Subcutaneous preadipocyte (primary cell): ENCODE measurements at places on chromosomes 13 and 19. TPM values are rescaled to one million over a fixed set of nuclear protein-coding genes. Genes with fewer than 3 reads are reported as not detected.

Gene NDFIP2
- 21.5 and 23.5 TPM in 2 replicates for total RNA-seq

Gene CNFN
- 0.37 TPM in 1 of 2 replicates, not detected in the other for total RNA-seq

Gene SYNGR4
- not detected in 2 replicates for total RNA-seq

Gene PDE4C
- 0.20 TPM in 1 of 2 replicates, not detected in the other for total RNA-seq

Gene CCNE1
- 4.8 and 4.9 TPM in 2 replicates for total RNA-seq

Gene RGCC
- 10.2 and 18.0 TPM in 2 replicates for total RNA-seq

Gene CEACAM5
- not detected in 2 replicates for total RNA-seq

Gene CAB39L
- 9.6 and 11.1 TPM in 2 replicates for total RNA-seq

Gene ZNF554
- 1.6 and 2.9 TPM in 2 replicates for total RNA-seq

Gene KLF1
- 0.37 TPM in 1 of 2 replicates, not detected in the other for total RNA-seq

Gene SERTM1
- not detected in 2 replicates for total RNA-seq

Gene IGFL1
- not detected in 2 replicates for total RNA-seq

Gene PRSS57
- not detected in 2 replicates for total RNA-seq

Gene FFAR1
- total RNA-seq: not detected in 2 replicates

Gene SYCN
- not detected in 2 replicates for total RNA-seq

Gene ANGPTL8
- total RNA-seq: not detected in 2 replicates

Gene IGLON5
- total RNA-seq: not detected in 2 replicates

Gene C19orf73
- total RNA-seq: 0.37 and 0.78 TPM in 2 replicates

Gene ATXN8OS
- total RNA-seq: not detected in 2 replicates

Gene WDR87
- total RNA-seq: not detected in 2 replicates

Gene TTYH1
- not detected in 2 replicates for total RNA-seq

Gene ZNF415
- 2.2 and 3.7 TPM in 2 replicates for total RNA-seq

Gene FCER2
- not detected in 2 replicates for total RNA-seq

Gene USE1
- total RNA-seq: 16.2 and 22.8 TPM in 2 replicates

Gene MYCBP2
- 73.5 and 87.4 TPM in 2 replicates for total RNA-seq

Gene TSSK6
- total RNA-seq: 2.2 and 2.7 TPM in 2 replicates

Gene HIPK4
- under 0.01 and 0.20 TPM in 2 replicates for total RNA-seq

Gene SLITRK6
- total RNA-seq: under 0.01 TPM in 1 of 2 replicates, not detected in the other

Gene PVR
- 23.5 and 44.6 TPM in 2 replicates for total RNA-seq

Gene CEACAM3
- total RNA-seq: not detected in 2 replicates

Gene KLK2
- total RNA-seq: 0.37 TPM in 1 of 2 replicates, not detected in the other

Gene CRTC1
- 2.6 and 2.9 TPM in 2 replicates for total RNA-seq

Gene ZNF43
- total RNA-seq: 8.1 and 9.6 TPM in 2 replicates

Gene HPN
- total RNA-seq: not detected in 2 replicates

Gene EFNA2
- not detected in 2 replicates for total RNA-seq

Gene ZNF491
- 0.20 and 1.1 TPM in 2 replicates for total RNA-seq

Gene KMT2B
- 7.3 and 7.8 TPM in 2 replicates for total RNA-seq

Gene CPB2
- not detected in 2 replicates for total RNA-seq

Gene CYP4F2
- not detected in 2 replicates for total RNA-seq

Gene RCBTB2
- total RNA-seq: 3.9 and 5.1 TPM in 2 replicates

Gene ALOX5AP
- not detected in 2 replicates for total RNA-seq

Gene INSR
- 24.0 and 24.6 TPM in 2 replicates for total RNA-seq

Gene KHSRP
- total RNA-seq: 103 and 198 TPM in 2 replicates

Gene PSG3
- not detected in 2 replicates for total RNA-seq

Gene ATP4B
- total RNA-seq: not detected in 2 replicates

Gene TNFSF13B
- total RNA-seq: 1.2 and 3.3 TPM in 2 replicates

Gene LYPD5
- 0.73 TPM in 1 of 2 replicates, not detected in the other for total RNA-seq

Gene CD37
- total RNA-seq: not detected in 2 replicates

Gene C2CD4C
- under 0.01 and 0.20 TPM in 2 replicates for total RNA-seq

Gene JAK3
- 0.78 and 2.2 TPM in 2 replicates for total RNA-seq

Gene ANKLE1
- total RNA-seq: 0.37 and 0.39 TPM in 2 replicates
